ENCODE measurements at places on chromosomes 4 and X.

DNA sequence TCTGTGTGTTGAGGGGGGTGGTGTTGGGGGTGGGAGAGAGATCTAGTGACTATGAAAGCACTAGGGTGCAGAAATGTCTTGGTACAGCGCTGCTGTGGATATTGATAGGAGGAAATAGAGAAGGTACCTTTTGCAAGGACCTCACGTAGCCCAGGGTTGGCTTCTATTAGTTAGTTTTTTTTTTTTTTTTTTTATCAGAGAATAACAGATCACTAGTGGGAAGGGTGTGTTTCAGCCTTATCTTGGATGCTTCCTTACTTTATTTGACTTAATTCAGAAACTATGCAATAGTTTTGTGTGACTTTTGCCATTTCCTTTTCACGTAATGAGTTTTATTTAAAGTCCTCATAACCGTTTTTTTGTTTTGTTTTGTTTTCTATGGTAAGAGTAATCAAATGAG lies 16.4 kb upstream of the PGRMC2 start:
- no peak for DNase-seq

DNA sequence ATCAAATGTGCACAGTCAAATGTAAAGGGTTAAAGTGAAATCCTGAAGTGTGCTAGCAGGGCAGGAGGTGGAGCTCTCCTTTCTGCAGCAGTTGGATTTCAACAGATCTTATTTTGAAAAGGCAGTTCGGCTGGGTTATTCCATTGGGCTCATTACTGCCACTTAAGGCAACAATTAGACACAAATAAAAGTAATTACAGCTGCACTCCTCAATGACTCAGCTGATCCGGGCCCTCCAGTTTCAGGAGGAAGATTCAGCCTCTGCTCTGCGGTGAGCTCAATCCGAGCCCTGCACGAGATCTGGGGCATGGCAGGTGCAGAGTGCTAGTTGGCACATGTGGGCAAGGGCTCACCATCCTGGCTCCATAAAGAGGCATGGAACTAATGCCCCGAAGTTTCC lies 85.4 kb downstream of the PHKA2 start:
- no peak for DNase-seq

- DNase-seq: no peak
Measured at GRCh38 chrX:54817220-54817820, 9.8 kb downstream of the MAGED2 start.

DNA sequence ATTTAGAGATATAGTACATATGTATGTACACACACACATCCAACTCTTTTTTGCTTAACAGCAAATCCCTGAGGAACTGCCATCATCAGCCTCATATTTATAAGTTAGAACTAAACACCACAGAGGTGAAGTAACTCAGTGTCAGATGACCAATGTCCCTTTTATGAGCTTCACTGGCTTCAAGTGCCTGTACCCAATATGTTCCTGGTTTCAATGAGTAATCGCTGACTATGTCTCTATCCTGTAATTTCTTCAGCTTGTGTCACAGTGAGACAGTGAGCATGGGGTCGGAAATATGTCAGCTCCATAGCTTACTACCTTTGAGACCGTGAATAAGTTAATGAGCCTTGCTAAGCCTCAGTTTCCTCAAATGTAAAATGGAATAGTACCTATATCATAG lies 136.2 kb upstream of the RASGEF1B start:
- no peak for DNase-seq

Data from kidney (tissue), 22 donors.